Bronchial smooth muscle cell (primary cell): ENCODE measurements at places on chromosomes 1 and 21. TPM values are rescaled to one million over a fixed set of nuclear protein-coding genes. Genes with fewer than 3 reads are reported as not detected.

IL10 gene
- total RNA-seq, result not detected in 2 replicates

ITLN2 gene
- total RNA-seq, result not detected in 2 replicates

IGSF9 gene
- 0.09 TPM in 1 of 2 replicates, not detected in the other for total RNA-seq

CYP4Z1 gene
- not detected in 2 replicates for total RNA-seq

UTS2 gene
- total RNA-seq, result 0.95 TPM in 1 of 2 replicates, not detected in the other

OR2G6 gene
- total RNA-seq, result not detected in 2 replicates

SLC44A5 gene
- total RNA-seq, result 0.09 and 0.16 TPM in 2 replicates

ATPAF1 gene
- 41.0 and 45.9 TPM in 2 replicates for total RNA-seq

PRKACB gene
- total RNA-seq, result 15.7 and 25.2 TPM in 2 replicates

PROK1 gene
- not detected in 2 replicates for total RNA-seq

OPRD1 gene
- not detected in 2 replicates for total RNA-seq

GRHL3 gene
- not detected in 2 replicates for total RNA-seq

PCSK9 gene
- total RNA-seq, result 0.94 and 1.1 TPM in 2 replicates

LCE1B gene
- total RNA-seq, result not detected in 2 replicates

ZYG11A gene
- 0.60 and 0.63 TPM in 2 replicates for total RNA-seq

HSD3B2 gene
- not detected in 2 replicates for total RNA-seq

UBE2U gene
- not detected in 2 replicates for total RNA-seq

FCGR3A gene
- not detected in 2 replicates for total RNA-seq

HTR6 gene
- total RNA-seq, result under 0.01 TPM in 1 of 2 replicates, not detected in the other

MAP3K21 gene
- 0.32 and 0.52 TPM in 2 replicates for total RNA-seq

POU2F1 gene
- 2.7 and 3.0 TPM in 2 replicates for total RNA-seq

AMY1C gene
- total RNA-seq, result not detected in 2 replicates

FDPS gene
- 132 and 244 TPM in 2 replicates for total RNA-seq

CDA gene
- total RNA-seq, result 0.63 TPM in 1 of 2 replicates, not detected in the other

CHIA gene
- total RNA-seq, result 0.26 TPM in 1 of 2 replicates, not detected in the other

QSOX1 gene
- 325 and 634 TPM in 2 replicates for total RNA-seq

CLEC20A gene
- not detected in 2 replicates for total RNA-seq

GIPC2 gene
- total RNA-seq, result 0.09 and 0.16 TPM in 2 replicates

SEC16B gene
- total RNA-seq, result 2.7 and 4.1 TPM in 2 replicates

KDF1 gene
- under 0.01 and 0.09 TPM in 2 replicates for total RNA-seq

TBX15 gene
- total RNA-seq, result 0.26 TPM in 1 of 2 replicates, not detected in the other

SFN gene
- 0.47 and 1.8 TPM in 2 replicates for total RNA-seq

PRUNE1 gene
- 3.2 and 5.5 TPM in 2 replicates for total RNA-seq

CLCA4 gene
- total RNA-seq, result not detected in 2 replicates

SMIM1 gene
- total RNA-seq, result 3.5 and 4.1 TPM in 2 replicates

MCOLN2 gene
- total RNA-seq, result 0.26 and 3.0 TPM in 2 replicates

CHD5 gene
- under 0.01 and 0.16 TPM in 2 replicates for total RNA-seq

RNU1-3 gene
- 2,114 and 10,807 TPM in 2 replicates for total RNA-seq

PTPRC gene
- not detected in 2 replicates for total RNA-seq

LAMC2 gene
- total RNA-seq, result 5.0 and 8.5 TPM in 2 replicates

LAD1 gene
- total RNA-seq, result 0.26 TPM in 1 of 2 replicates, not detected in the other

GPN2 gene
- total RNA-seq, result 9.8 and 10.8 TPM in 2 replicates
